ENCODE measurements at places on chromosomes 16 and 17.

DNA sequence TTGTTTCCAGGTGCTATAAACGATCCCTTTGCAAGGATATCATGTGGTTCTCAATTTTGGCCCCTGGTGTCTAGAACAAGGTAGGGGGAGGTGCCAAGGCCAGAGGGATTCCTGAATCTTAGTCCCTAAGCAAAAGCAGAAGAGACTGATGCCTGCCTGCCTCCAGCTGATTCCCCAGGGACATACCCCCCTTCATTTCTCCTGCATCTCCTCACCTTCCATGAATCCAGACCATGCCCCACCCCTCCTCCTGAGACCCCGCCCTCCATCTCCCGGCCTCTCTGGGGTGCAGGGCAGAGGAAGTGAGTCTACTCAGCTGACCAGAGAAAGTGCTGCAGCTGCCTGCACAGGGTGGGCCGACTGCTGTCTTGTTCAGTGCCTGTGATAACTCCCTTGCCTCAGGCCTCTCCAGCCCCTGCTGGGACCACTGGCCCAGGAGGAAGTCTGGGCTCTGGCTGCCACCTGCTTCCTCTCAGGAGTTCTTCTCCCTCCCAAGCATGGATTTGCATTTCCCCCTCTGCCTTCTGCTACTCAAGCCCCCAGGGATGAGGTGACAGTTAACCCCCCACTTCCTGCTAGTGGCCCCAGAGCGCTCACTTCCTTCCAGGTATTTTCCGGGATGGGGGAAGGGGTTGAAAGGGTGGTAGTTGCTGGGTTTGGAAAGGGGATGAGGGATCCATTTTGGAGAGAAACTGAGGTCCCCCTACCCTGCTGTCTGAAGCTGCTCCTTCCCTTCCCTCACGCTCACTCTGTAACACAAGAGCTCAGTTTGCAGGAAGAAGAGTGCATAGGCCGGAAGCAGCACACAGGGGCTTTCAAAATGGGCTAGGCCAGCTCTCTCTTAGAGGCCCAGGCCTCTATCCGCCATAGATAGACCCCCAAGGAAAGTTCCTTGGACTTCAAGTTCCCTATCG, 10.5 kb upstream of the TSPOAP1 start:
- DNase-seq: no peak

- DNase-seq: peak; percentile 37
Observed at GRCh38 chr16:9370061-9370491, 278.6 kb downstream of the HAPSTR1 start.

GRCh38 chr17:76707985-76708807, 2.6 kb downstream of the MXRA7 start:
- DNase-seq: no peak

DNA sequence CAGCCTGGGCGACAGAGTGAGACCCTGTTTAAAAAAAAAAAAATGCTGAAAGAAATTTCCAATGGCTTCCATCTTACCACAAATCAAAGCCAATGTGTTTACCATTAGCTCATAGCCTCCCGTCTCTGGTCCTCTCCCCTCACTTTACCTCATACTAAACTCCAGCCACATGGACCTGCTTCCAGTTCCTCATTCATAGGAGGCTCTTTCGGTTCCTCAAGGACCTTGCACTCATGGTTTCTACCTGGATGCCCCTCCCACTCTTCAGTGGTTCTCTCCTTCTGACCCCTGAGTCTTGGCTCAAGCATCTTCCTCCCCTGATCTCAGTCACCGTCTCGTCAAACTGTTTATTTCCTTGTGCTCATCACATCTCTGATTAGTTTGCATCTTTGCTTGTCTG, 3.8 kb upstream of the DEF8 start:
- DNase-seq: no peak
